ENCODE measurements at places on chromosomes 11 and 22.
A peak's percentile ranks its signal among the peaks of the same experiment; 100 is the strongest.

- no peak for DNase-seq
Observed at GRCh38 chr22:40624770-40625169, 11.7 kb downstream of the MRTFA start.

- DNase-seq, result no peak
Observed at GRCh38 chr11:74055938-74056337, 47.1 kb upstream of the UCP3 start.

DNA sequence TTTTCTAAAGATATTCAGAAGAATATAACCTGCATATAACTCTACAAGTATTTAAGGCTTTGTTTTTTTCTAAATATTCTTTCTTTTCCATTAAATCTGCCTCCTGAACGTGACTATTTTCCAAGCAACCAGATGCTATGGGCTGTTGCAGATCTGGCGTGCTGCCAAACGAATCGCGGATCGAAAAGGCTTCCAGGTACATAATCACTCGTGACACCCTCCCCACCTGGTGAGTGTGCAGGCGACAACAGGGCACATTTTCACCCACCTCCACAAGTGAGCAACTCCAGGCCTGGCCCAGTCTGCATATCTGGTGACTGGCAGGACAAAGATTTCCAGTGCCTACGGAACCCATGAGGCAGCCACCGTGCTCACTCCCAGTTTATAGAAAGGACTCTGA is 660.1 kb downstream of the OPCML start:
- no peak for DNase-seq

- no peak for DNase-seq
Observed at GRCh38 chr11:102599642-102600261, 25.4 kb downstream of the MMP20 start.

- no peak for DNase-seq
Observed at GRCh38 chr11:103582351-103582909, 454.0 kb upstream of the DDI1 start.

DNA sequence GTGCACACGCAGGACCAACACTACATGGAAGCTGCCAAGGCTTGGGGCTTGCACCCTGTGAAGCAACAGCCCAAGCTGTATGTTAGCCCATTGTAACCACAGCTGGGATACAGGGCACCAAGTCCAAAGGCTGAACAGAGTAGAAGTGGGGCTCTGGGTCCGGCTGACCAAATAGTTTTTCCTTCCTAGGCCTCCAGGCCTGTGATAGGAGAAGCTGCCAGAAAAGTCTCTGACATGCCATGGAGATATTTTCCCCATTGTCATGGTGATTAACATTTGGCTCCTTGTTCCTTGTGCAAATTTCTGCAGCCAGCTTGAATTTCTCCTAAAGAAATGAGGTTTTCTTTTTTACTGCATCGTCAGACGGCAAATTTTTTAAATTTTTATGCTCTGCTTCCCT is 941.2 kb downstream of the FAM181B start:
- no peak for DNase-seq

GRCh38 chr22:21701384-21701971 is 34.1 kb downstream of the YPEL1 start:
- DNase-seq, result no peak

DNA sequence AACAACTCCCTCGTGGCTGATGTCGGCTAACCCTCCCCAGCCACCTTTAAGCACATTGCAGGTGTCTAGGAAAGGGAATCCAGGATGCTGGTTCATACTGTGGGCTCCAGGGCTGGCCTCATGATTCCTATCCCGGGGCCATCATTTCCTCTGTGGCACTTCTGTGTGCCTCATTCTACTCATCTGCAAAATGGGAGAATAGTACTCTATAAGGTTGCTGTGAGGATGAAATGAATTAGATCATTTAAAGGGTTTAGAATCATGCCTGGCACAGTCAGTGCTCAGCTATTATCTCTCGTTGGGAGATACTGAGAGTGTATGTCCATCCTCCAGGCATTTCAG is 4.3 kb upstream of the FADS3 start:
- no peak for DNase-seq

DNA sequence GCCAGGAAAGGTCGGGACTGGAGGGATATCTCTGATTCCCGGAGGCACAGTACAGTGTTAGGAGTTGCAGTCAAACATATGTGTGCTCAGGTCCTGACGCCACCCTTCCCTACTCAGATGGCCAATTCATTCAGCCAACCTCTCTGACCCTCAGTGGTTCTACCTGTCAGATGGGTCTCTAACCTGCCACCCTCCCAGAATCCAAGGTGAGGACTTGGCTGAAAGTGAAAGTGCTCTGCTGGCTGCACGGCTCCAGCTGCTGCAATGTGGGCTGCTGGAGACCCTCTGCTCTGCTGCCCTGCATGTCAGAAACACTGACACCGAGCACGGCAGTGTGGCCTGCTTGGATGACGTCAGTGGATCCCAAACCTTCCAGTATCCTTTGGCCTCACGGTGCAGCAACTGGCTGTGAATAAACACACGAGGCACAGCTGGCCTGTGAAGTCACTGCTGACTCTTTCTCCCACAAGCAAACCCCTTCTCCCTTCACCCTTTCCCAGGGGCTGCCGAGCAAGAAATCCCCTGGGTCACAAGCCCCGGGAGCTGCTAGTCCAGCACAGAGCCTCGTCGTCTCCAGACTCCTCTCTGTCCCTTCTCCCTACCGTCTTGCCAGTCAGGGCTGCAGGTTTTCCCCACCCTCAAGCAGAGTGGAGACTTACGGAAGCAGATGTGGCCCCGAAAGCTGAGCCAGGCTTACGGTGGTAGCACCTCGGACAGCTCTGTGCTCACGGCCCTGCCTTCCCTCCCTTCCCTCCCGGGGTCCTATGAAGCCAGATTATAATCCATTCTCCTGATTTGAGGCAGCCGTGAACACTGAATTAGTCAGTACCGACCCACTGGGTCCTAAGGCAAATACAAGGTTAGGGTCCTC is 24.3 kb downstream of the KIAA0930 start:
- DNase-seq, result no peak

DNA sequence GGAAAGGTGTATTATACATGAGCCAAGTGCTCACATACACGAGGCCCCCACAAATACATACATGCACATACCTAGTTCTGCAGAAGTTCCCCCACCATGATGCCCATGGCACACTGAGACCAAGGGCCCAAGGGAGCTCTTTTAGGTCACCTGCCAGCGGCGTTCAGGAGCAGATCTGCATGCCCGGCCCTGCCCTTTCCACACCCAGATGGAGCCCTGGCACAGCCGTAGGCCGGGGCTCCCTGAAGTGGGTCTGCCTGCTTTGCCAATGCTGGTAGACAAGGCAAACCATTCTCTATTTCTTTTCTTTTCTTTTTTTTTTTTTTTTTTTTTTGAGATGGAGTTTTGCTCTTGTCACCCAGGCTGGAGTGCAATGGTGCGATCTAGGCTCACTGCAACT is 21.5 kb downstream of the NFAM1 start:
- no peak for DNase-seq

DNA sequence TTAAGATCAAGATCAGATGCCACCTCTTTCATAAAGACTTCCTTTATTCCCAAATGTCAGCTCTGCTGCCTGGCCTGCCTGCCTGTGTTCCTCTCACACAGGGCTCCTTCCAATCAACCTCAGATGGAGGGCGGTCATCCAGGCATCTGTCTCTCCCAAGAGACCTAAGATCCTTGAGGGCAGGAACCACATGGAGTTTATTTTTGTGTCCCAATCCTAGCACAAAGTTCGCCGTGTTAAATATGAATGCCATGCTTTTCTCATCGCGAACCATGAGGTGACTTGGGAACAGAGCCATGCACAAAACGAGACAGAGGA is 72.7 kb upstream of the ARFGAP3 start:
- DNase-seq, result no peak

- peak; percentile 5 for DNase-seq
Observed at GRCh38 chr11:64484191-64485022, 106.6 kb upstream of the SLC22A12 start.

DNA sequence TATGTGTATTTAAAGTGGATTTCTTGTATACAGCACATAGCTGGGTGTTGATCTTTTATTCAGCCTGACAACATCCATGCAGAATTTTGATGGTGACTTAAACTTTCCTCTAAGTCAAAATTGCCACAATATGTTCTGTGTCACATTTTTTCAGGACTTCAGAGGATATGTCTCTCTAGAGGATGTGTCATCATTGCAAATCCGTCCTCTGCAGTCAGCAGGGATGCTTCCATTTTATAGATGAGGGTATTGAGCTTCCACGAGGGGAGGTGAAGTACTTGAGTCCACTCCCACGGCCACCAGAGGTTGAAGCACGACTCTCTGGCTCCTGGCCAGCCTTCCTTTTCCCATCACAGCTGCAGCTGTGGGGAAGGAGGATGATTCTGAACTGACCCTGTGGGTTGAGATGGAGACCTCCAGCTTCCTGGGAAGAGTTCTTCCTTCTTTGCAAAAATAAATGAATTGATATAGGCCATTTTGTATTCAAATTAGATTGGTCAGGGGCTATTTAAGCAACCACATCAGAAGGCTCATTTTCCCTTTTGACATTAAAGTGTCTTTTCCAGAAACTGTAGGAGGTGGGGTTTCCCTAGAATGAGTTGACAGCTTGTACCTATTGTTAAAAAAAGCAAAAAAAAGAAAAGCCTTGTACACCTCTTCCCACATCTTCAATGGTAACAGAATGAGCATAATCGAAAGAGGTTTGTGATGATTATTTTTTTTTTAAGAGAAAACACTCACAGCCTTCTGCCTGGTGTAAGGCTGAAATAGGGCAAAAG is 55.2 kb upstream of the MYEOV start:
- DNase-seq, result no peak

DNA sequence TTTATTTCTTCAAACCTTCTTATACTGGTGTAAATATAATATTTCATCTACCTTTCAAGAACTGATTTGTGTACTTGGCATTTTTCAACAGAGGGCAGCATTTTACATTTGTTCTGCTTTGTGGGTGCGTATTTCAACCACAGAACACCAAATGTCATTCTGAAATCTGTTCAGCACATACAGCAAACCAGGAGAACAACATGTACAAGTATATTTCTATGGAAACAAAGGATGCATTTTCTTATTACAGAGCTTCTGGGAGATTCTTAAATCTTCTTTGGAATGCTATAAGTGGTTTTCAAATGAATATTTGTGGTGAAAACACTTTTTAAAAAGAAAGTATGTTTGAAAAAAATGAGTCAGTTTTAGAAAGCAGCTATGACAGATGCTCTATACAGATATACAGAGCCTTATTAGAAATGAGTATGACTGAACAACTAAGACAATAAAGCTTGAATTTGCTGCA is 946.0 kb downstream of the FAM181B start:
- DNase-seq, result peak; percentile 18

GRCh38 chr22:31637891-31638618 is 24.0 kb downstream of the PISD start:
- peak; percentile 88 for DNase-seq

- no peak for DNase-seq
Observed at GRCh38 chr11:44846852-44847251, 103.8 kb downstream of the TP53I11 start.

DNA sequence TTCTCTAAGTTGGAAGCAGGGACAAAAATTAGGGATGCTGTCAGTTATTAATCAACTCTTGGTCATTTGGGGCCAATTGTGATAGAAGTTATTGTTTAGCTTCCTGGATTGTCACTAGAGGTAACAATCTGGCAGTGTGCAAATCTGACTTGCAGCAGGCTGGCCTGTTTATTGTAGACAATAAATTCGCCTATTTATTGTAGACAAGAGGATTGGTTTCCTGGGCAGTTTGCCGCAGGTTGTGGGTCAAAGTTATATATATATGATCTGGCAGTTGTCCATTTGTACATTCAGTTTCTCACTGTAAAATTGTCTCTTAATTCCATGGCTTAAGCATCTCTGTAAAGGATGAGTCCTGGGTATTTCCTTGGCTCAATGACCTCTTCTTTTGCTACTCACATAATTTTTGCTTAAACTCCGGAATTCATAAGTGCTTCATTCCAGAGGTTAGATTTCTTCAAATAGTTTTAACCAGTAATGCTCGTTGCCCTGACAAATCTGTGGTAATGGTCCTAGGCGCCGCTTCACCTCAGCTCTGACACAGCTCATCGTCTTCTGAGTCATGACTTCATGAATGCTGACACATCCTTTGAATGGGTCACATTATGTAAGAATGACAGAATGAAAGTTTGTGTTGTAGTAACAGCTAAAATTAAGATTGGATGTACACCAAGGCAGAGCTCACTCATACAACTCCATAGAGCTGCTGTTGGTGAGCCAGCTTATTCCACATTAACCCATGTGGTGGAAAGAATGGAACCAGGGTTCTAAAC is 7.8 kb upstream of the MMP3 start:
- no peak for DNase-seq

DNA sequence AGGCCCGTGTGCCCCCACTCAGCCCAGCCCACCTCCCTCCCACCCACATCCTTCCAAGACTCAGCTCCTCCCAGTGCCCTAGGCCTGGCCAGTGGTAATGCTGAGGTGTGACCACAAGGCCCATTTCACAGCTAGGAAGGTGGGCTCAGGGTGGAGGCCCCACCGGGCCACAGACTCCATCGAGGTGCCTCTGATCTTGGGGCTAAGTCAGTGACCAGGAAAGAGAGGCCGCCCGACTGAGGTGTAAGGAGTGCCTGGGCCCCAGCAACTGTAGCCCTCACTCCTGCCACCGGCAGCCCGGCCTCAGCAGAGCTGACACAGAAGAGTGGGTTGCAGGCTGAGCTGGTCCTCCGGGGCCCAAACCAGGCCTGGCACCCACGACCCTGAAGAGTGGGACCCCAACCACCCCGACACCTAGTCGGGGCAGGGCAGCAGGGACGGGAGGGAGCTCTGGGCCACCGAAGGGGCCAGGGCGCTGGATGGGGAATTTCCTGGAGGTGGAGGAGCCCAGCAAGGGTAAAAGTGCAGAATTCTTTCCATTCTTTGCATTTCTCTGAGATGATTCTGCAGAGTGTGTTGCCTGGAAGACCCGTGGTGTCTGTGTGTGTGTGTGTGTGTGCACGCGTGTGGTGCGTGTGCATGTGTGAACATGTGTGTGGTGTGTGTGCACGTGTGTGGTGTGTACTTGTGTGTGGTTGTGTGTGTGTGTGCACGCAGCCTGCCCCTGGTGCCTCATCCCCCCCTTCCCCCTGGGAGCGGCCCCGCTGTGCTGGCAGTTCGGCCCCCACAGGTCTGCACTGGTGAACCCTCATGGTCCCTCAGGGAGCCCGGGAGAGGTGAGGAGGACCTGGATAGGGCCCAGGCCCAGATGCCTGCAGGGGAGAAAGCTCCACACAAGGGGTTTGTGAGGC is 8.3 kb upstream of the PIM3 start:
- no peak for DNase-seq

DNA sequence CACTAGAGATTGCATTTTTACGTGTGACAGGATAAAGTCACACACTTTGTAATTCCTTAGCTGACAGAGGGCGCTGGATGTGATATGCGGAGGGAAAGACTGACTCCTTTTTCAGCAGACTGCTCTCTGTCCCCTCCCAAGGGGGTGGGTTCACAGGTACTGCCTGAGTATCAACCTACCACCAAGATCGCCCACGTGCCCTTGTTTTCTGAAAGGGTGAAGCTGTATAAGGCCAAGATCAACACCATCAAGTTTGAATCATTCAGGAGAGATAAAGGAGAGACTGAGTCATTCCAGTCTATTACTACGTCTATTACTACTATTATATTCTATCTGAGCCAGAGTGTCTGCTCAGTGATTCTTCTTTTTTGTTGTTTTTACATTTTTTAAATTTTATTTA is 30.7 kb downstream of the BUD13 start:
- DNase-seq, result no peak

- no peak for DNase-seq
Observed at GRCh38 chr11:75072582-75072981, 24.1 kb downstream of the OR2AT4 start.

- peak; percentile 64 for DNase-seq
Observed at GRCh38 chr11:128361451-128362020, 225.8 kb downstream of the ETS1 start.

Data from hematopoietic multipotent progenitor cell treated with erythropoietin and hydrocortisone succinate and interleukin-3 and kit ligand, for 6 days (in vitro differentiated cells).